Lung (tissue), 17 donors: ENCODE measurements at places on chromosomes 3 and 15. TPM values are rescaled to one million over a fixed set of nuclear protein-coding genes. Genes with fewer than 3 reads are reported as not detected.

CNTN6 gene
- total RNA-seq: 22.7 TPM

STAB1 gene
- 53.1 TPM for total RNA-seq

ZDHHC19 gene
- 5.4 TPM for total RNA-seq

DNA sequence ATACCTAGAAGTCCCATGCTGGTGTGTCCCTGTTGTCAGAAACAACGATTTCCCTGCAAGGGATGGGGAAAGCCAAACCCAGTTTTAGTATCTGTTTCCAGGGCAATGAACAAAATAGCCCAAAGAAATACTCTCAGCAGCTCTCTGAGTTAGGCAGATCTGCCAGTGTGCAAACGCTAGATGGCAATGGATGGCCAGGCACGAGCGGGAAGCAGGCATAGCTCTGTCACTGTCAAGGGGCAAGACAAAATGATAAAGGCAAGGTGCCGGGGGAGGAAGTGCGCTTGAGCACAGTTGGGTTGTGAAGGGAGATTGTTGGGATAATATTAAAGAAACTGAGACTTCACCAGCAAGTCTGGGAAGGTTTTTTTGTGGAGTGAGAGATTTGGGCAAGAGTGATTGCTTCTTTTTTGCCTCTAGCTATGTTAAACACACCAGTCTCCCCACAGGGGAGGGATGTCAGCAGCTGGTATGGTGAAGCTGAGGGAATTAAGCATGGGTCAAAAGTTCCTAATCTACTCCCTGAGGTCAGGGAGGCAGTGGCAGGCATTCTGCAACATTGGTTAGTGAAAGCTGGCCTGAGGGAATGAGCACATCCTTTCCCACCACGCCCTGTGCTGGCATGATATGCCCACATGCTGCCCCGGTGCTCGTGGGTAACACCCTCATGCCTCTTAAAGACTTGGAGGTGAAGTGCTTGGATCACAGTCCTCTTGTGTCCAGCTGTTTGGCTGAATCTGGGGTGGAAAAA is 117.5 kb downstream of the PDCD6IP start:
- peak; percentile 48 for DNase-seq

GRCh38 chr3:149449799-149450198 is 24.7 kb upstream of the TM4SF4 start:
- peak; percentile 32 for DNase-seq

GRCh38 chr3:197460002-197460401 is 95.8 kb downstream of the BDH1 start:
- DNase-seq: no peak

DNA sequence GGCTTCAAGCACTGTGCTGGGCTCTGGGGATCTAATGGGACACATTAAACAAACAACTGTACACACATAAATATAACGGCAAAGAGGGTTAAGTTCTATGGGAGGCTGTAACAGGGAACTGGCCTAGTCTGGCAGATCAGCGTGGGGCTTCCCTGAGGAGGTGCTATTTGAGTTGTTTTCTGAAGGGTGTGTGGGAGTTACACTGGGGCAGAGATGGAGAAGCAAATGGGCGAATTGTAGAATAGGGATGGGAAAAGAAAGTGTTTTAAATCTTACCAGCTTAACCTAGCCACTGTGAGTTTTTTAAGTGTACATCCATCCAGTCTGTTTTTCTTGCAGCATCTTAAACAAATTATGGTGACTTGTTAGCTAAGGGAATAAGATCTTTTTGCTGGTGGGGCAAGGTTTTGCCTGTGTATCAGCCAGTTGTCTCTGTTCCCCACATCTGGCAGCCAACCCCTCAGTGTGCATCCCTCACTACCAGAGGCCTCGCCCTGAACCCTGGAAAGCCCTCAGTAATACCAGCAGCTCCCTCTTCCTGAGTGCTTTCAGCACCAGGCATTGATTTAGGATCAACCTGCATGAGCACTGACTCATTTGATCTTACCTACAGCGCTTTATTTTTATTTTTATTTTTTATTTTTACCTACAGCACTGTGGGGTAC is 10.9 kb upstream of the IL16 start:
- no peak for DNase-seq

GRCh38 chr3:40574050-40574449 is 49.3 kb downstream of the ZNF621 start:
- DNase-seq: no peak

GRCh38 chr15:52255935-52256334 is 39.7 kb downstream of the MYO5C start:
- DNase-seq: no peak

GRCh38 chr3:124428372-124429128 is 301.7 kb upstream of the UMPS start:
- no peak for DNase-seq

- no peak for DNase-seq
Measured at GRCh38 chr15:62726461-62726860, 316.1 kb upstream of the TPM1 start.

DNA sequence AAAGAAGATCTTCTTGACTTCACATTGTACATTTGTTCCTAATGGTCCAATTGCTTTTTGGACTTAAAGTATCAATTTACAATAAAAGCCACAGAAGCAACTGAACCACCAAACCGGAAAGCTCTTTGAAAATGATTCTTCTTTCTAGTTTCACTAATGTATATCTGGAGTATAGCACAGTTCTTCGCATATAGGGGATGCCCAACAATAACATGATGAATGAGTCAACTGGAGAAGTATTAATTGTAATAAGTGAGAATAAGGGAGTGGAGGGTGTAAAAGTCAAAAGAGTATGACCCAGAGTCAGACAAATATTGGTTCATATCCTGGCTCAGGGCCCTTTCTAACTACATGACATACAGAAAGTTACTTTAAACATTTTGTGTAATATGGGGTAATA is 425.2 kb downstream of the ZBTB20 start:
- DNase-seq: no peak

DNA sequence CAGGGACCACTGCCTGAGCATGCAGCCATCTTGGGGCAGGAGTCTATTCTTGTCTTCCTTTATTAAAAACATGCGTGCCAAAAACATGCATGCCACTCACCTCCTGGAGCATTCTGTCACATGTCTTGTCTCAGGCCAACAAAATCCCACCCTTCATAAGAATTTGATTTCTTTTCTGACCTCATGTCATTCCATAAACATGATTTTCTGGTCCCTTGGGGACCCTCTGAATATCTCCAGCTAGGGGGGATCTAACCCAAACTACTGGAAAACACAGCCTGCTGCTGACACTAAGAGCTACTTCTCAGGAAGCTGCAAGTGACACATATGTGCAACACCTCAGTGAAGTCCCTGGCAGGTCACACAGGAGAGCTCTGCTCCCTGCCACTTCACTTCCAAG is 26.8 kb upstream of the NOX5 start:
- no peak for DNase-seq

- peak; percentile 66 for DNase-seq
Measured at GRCh38 chr15:31215490-31216214, 111.0 kb upstream of the KLF13 start.

DNA sequence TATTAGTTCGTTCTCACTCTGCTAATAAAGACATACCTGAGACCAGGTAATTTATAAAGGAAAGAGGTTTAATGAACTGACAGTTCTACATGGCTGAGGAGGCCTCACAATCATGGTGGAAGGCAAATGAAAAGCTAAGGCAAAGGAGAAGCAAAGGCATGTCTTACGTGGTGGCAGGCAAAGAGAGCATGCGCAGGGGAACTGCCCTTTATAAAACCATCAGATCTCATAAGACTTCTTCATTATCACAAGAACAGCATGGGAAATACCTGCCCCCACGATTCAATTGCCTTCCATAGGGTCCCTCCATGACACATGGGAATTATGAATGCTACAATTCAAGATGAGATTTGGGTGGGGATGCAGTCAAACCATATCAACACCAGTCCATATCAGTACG is 133.5 kb downstream of the ZNF621 start:
- DNase-seq: no peak

- peak; percentile 80 for DNase-seq
Measured at GRCh38 chr3:45224824-45225464, 1.1 kb downstream of the TMEM158 start.

DNA sequence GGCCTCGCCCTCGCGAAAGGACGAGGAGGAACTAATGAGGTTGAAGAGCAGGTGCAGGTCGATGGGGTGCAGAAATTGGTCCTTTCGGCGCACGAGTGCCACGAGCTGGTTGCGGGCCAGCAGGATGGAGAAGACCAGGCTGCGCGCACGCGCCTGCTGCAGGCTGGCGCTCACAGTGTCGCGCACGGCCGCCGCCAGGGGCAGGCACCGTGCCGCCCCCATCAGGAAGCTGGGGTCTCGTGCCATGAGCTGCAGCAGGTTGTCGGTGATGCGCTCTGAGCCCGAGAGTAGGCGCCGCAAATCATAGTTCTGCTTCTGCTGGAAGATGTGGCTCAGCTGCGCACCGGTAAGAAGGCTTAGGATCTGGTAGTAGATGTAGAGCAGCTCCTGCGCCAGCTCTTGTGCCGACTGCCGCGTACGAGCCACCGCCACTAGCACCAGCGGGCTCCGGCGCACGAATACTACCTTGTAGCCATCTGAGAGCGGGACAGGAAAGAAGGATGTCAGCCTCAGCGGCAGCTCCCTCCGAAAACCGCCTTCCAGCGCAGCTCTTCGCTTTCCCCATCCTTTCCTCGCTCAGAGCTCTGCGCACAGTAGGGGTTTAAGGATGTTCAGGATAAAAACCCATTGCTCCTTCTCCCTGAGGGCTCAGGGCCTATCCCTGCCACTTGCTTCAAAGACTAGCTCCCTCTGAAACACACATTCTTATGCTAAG is 6.9 kb upstream of the MST1R start:
- DNase-seq: no peak

GRCh38 chr3:53821631-53822121 is 24.5 kb downstream of the CHDH start:
- DNase-seq: no peak
